Posterior vena cava (tissue), 2 donors: ENCODE measurements at places on chromosomes 4 and X. TPM values are rescaled to one million over a fixed set of nuclear protein-coding genes. Genes with fewer than 3 reads are reported as not detected.

Gene MAP7D2
- 0.10 TPM for total RNA-seq

Gene NPY5R
- total RNA-seq: 7.4 TPM

Gene ALPK1
- total RNA-seq: 22.8 TPM

Gene NR0B1
- total RNA-seq: not detected

Gene MAGEH1
- total RNA-seq: 31.9 TPM

Gene GSX2
- not detected for total RNA-seq

Gene NDNF
- 4.6 TPM for total RNA-seq

Gene GLOD5
- not detected for total RNA-seq

Gene MUC7
- not detected for total RNA-seq

DNA sequence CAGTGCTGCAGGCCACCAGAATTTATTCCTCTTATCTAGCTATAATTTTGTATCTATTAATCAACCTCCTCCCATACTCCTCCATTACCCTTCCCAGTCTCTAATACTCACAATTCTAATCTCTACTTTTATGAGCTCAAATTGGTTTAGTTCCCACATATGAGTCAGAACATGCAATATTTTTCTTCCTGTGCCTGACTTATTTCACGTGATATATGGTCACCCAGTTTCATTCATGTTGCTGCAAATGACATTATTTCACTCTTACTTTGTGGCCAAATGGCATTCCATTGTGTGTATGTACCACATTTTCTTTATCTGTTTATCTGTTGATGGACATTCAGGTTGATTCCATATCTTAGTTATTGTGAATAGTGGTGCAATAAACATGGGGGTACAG lies 483.5 kb downstream of the ACTRT1 start:
- DNase-seq: no peak

GRCh38 chrX:41009850-41010846 lies 75.1 kb upstream of the USP9X start:
- peak; percentile 90 for DNase-seq

- no peak for DNase-seq
Observed at GRCh38 chrX:69216446-69216845, 51.2 kb upstream of the PJA1 start.

- no peak for DNase-seq
Observed at GRCh38 chr4:57475424-57475823, 365.2 kb upstream of the IGFBP7 start.

- DNase-seq: no peak
Observed at GRCh38 chr4:42610941-42611340, 46.0 kb downstream of the ATP8A1 start.

DNA sequence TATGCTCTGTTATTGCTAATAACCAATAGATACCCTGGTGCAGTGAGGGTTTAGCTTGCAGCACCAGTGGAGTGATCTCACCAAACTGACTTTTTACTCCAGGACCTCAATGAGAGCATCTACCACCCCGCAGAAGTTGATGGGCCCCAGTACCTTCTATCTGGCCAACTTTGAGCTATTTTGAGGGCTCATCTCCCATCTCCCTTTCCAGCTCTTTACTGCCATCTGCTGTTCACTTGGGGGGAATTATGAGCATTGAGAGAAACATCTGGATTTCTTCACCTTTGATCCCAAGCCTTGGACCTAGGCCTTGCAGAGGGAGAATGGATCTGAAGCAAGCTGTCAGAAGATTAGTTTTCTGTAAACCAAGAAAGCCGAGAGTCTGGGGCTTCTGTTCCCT lies 143.6 kb downstream of the TMEM164 start:
- DNase-seq: no peak

GRCh38 chrX:46811121-46811520 lies 25.7 kb upstream of the RP2 start:
- no peak for DNase-seq

- DNase-seq: no peak
Observed at GRCh38 chr4:96354036-96354712, 514.3 kb downstream of the PDHA2 start.

- DNase-seq: no peak
Observed at GRCh38 chr4:6892190-6892908, 17.3 kb upstream of the TBC1D14 start.

DNA sequence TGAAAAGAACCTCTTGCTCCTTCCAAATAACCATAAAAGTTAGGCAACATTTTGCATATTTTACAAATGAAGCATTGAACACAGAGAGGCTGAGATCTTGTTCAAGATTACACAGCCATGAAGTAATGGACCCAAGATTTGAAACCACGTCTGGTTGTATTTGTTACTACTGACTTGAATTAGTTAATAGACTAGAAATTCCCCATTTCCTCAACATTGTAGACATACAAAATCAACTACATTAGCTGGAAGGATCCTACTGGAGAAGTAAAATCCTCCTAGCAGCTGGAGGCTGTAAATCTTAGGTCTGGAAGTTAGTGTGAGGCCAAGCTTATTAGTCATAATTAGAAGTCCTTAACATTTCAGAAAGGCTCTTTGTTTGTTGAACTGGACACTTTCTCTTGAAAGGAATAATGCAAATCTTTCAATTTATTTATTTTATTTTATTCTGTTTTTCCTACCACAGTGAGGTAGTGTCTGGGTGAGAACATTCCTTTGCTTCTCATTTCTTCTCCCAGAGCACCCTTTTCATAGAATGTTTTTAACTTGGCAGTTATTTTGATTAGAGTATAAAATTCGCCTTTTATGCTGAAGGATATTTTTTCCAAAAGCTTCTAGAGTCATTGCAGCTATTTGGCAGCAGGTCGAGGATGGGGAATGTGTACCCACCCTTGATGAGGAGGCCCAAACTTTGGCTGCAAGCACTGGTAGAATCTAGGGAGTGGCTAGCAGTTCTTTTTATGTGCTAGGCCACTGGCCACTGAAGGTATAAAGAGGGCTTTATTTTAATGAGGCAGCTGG lies 62.0 kb upstream of the CLNK start:
- no peak for DNase-seq

GRCh38 chr4:118836301-118837120 lies 585 bp upstream of the SEC24D start:
- peak; percentile 86 for DNase-seq

- DNase-seq: no peak
Observed at GRCh38 chrX:1493877-1494510, 41.3 kb upstream of the ASMTL start.

DNA sequence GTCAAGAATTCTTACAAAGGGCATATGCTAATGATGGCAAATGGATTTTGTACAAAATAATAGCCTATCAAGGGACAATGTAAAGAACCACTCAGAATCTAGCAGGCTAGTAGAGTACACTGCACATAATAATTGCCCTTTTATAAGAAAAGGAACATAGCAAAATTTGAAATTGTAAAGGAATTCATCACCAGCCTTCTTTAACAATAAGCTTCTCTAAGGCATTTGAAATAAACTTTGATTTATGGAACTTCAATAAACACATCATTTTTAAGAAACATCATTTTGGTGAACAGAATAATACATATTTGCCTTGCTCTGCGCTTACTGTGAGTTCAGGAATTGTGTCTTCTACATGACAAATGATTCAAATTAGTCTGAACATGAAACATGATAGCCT lies 9.7 kb upstream of the ATP10D start:
- DNase-seq: no peak

DNA sequence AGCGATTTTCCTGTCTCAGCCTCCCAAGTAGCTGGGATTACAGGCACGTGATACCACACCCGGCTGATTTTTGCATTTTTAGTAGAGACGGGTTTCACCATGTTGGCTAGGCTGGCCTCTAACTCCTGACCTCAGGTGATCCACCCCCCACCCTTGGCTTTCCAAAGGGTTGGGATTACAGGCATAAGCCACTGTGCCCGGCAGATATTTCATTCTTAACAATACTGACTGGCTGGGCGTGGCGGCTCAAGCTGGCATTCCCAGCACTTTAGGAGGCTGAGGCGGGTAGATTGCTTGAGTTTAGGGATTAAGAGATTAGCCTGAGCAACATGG lies 1.3 kb downstream of the PQBP1 start:
- no peak for DNase-seq

- DNase-seq: peak; percentile 76
Observed at GRCh38 chrX:40734971-40735324, 394 bp downstream of the MED14 start.

DNA sequence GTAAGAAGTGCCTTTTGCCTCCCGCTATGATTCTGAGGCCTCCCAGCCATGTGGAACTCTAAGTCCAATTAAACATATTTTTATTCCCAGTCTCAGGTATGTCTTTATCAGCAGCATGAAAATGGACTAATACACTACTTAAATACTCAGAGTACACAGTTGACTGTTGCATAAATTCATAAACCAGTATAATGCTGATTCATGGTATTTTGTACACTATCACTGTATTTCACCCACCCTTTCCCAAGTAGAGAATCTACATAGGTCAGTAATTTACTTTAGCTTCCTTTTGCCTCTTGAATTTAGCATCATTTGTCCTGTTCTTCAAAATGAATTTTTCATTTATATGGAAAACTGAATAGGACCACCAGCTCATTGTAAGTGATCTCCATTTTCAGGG lies 58.3 kb upstream of the FHDC1 start:
- no peak for DNase-seq

DNA sequence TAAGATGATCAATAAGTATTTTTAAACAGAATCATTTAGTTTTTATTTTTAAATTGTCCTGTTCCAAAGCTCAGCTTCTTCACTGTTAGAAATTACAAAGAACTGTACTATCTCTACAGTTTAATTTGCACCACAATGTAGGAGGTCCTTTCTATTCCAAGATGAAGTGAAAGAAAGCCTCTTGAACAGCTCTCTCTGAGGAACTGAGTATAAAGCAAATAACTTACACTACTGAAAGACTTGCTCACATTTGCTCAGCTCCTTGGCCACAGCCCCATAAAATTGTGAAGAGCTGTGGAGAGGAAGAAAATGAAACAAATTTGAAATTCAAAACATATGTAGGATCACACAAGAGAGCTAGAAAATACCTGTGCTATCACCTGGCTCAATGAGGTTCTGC lies 68.6 kb downstream of the ENPEP start:
- no peak for DNase-seq

- no peak for DNase-seq
Observed at GRCh38 chrX:100830547-100830946, 10.4 kb downstream of the CSTF2 start.

GRCh38 chr4:1325681-1326635 lies 21.1 kb upstream of the UVSSA start:
- peak; percentile 67 for DNase-seq

GRCh38 chr4:13918110-13918509 lies 290.6 kb upstream of the BOD1L1 start:
- peak; percentile 84 for DNase-seq

DNA sequence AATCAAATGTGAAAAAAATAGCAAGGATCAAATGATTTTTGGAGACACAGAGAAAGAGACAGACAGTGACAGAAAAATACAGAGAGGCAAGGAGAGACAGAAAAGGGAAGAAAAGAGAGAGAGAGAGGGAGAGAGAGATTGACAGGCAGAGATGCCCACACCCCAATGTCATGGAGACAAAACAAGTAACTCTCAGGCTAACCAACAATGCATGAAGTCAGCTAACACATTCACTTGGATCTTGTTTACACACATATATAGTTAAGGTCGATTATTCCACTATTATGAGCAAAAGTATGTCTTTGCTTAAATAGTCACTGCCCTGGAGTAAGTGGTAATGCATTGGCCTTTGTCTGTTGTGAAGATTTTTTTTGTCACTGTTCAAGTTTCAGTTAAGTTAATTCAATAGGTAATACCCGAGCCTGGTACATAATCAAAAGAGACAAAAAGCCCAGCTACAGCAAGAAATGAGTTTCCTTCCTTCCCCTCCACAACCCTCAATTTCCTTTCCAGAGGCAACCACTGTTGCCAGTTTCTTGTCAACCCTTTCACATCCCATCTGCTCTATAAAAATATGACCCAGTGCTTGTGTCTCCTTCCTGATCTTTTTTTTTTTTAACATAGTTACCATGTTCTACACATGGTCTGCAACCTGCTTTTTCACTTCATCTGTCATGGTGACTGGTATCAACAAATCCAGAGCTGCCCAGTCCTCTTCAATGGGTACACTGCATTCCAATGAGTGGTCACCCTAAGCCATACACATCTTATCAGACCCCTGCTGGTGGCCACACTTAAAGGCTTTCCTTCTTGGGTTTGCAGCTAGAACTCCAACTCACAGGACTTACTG lies 52.1 kb downstream of the PROM1 start:
- no peak for DNase-seq

DNA sequence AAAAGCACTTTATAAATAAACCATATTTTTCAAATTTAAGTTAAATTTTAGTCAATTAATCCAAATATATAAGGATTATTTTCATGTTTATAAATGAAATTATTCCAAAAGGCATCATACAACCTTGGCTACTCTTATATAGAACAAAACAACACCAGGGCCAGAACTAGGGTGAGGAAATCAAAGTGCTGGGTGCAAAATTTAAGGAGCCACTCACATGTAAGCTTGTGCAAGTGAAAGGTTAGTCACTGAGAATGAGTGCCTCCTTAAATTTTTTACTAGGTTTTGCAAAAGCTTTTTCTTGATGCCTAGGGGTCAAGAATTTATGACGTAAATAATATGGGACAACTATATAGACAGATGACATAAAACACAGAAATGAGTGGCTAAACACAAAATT lies 83.4 kb upstream of the COX18 start:
- no peak for DNase-seq

DNA sequence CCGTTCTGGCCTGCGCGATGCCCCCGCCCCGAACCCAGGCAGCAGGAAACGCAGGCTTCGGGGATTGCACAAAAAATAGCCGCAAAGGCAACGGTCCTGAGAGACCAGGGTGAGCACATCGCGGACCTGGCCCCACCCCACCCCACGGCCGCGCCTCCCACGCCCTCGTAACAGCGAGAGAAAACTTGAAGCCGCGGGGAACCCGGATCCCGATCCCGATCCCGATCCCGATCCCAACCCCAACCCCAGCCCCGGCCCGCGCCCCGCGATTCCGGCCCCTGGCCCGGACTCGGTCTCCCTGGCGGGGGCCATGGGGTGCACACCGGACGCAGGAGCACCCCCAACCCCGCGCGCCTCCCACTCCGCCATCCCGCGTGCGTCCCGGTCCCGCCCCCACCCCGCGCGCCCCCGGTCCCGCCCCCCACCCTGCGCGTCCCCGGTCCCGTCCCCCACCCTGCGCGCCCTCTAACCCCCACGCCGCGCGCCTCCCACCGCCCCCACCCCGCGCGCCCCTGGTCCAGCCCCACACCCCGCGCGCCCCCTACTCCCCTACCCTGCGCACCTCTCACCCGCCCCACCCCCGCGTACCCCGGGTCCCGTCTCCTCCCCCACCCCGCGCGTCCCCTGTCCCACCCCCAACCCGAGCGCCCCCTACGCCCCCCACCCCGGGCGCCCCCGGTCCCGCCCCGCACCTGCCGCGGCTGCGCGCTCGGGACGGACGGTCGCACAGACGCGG lies 29.0 kb downstream of the NOP14 start:
- peak; percentile 94 for DNase-seq

- no peak for DNase-seq
Observed at GRCh38 chr4:69881173-69881773, 21.3 kb upstream of the SULT1E1 start.

- DNase-seq: no peak
Observed at GRCh38 chrX:42691196-42691595, 86.8 kb downstream of the PPP1R2C start.

DNA sequence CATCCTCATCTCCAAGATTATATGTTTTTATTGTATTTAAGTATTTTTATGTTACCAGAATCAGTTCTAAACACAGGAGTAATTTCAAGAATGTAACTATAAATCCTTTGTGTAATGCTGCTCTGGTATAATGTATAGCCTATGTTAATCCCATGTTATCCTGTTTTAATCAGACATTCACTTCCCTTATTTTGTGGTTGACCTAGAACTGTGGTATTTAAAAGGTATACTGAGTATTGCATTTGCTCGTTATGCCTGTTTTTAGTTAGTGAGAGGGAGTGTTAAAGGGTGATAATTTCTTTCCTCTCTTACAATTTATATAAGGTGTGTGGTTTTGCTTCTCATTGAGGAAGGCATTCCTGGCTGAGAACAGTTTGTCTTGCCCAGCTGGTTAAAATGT lies 26.2 kb downstream of the MTM1 start:
- no peak for DNase-seq
